ENCODE measurements at places on chromosomes 6 and 20.

GRCh38 chr6:128889870-128890269 lies 6.9 kb downstream of the LAMA2 start:
- no peak for DNase-seq

GRCh38 chr6:98653179-98653578 lies 181.2 kb upstream of the POU3F2 start:
- no peak for DNase-seq

- no peak for DNase-seq
Measured at GRCh38 chr6:108168090-108168463, 2.3 kb downstream of the NR2E1 start.

GRCh38 chr6:114581293-114581692 lies 238.5 kb upstream of the HS3ST5 start:
- no peak for DNase-seq

DNA sequence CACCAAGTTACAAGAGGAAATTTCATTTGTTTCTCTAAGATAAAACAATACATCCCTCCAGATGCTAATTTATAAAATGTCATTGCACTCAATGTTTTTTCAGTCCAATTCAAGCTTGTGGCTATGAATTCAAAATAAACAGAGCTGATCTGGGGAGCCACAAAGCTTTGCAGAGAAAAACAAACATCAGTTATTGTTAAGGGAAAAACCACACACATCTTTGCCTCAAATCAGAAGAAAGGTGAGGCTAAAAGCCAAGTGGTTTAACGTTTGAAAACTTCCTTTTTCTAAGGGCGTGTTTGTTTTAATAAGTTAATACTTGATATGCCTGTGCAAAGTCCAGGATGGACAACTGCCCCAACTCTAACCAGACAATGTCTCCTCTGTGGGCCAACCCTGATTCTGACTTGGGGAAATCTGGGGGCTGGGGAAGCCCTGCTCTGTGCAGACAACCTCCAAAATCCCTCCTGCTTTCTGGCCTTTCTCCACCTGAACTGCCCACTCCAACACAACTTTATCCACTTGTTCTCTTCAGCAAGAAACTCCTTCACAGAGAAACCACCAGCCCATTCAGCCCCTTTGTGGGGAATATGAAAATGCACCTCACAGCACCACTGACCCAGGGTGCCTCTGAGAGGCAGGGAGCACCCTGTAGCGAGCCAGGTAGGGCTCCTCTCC lies 44.6 kb upstream of the NT5E start:
- no peak for DNase-seq

DNA sequence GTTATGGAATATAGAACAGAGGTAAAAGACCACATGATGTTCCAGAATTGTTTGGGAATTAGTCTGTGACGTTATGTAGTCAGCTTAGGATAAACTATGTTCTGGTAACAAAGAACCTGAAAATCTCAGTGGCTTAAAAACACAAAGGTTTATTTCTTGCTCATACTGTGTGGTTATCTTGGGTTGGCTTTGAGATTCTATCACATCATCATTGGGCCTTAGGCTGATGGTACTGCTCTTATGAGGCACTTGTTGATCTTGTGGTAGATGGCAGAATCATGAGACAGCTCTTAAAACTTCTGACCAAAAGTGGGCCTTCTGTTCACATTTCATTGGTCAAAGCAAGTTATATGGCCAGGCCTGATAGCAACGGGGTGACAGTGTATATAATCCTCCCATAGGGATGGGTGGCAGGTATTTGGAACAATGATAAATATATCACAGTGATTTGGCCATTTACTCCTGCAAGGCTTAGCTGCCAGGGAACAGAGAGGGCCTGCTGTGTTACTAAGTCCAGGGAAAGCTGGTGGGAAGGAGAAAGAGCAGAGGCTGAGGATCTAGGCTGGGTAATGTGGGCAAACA lies 13.5 kb downstream of the DHX35 start:
- DNase-seq = no peak

DNA sequence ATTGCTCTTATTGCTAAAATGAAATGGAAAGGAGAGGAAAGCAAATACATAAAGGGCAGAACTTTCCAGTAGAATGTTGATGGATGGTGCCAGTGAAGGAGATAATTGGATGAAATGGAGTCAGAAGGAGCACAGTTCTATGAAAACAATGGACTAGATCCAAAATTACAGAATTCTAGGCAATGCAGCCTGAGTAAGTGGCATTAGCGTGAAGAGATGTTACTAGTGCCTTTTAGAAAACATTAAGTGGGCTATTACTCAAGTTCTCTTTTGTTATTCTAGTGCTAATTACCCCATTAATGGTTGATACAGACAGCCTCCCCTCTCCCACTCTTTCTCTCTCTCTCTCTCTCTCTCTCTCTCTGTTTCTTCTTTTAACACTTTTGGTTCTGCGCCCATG lies 209.5 kb upstream of the RGS17 start:
- no peak for DNase-seq
